Right lobe of liver (tissue), 6 donors: ENCODE measurements at places on chromosomes 1 and 21. TPM values are rescaled to one million over a fixed set of nuclear protein-coding genes. Genes with fewer than 3 reads are reported as not detected.

DNA sequence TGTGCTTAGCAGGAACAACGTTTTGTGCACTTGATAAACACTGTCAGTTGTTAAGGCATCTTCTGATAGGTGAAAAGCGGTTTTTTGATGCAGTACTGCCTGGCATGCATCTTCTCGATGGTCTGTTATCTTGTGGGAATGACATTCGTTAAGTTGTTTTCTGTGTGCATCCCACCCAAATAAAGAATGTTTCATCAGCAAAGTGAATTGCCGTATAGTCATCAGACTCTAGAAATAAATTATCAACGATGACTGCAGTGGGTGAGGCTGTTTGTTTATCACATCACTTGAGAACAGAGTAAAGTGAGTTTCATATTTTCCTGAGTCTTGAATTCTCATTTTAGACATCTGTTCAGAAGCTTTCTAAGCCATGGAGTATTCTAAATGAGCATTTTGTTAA lies 34.1 kb downstream of the NFIA start:
- no peak for DNase-seq

GRCh38 chr1:177351361-177352108 lies 180.8 kb downstream of the BRINP2 start:
- no peak for DNase-seq

DNA sequence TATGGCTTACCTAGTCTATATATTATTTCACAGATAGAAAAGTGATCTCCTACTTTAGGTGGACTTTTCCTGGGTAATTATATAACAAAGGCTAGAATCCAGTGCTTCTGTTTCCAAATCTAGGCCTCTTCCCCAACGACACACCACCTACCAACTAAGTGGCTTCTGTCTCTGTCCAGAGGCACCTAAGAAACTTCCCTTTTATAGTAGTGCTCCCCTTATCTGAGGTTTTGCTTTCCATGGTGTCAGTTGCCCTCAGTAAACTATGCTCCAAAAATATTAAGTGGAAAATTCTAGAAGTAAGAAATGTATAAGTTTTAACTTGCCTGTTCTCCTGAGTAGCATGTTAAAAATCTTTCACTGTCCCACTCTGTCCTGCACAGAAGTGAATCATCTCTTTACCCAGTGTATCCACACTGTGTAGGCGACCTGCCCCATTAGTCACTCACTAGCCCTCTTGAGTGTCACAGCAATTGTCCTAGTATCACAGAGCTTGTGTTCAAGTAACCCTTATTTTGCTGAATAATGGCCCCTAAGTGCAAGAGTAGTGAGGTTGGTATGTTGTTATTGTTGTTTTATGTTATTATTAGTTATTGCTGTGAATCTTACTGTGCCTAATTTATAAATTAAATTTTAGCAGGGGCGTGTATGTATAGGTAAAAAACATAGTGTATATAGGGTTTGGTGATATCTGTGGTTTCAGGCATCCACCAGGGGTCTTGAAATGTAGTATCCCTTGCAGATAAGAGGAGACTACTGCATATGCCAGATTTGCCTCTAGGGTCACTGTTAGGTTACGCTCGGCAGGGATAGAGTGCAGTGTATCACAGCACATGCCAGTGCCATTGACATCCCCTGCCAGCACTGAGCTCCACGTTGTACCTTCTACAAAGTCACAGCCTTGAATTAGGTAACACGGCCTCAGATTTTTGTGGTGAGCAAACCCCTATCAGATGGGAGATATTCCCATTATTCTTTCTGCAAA lies 14.7 kb upstream of the CD53 start:
- no peak for DNase-seq

DNA sequence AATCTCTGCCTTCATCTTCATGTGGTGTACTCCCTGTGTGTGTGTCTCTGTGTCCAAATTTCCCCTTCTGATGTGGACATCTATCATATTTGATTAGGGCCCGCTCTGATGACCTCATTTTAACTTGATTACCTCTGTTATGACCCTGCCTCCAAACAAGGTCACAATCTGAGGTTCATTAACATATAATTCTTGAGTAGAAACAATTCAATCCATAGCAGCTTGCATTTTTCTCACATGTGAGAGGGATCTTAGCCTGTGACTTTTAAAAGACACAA lies 130.9 kb upstream of the RAB4A start:
- no peak for DNase-seq

- no peak for DNase-seq
Measured at GRCh38 chr1:150012611-150013010, 2.1 kb upstream of the OTUD7B start.

MYOG gene
- not detected for total RNA-seq
